ENCODE measurements at places on chromosomes 16 and 17.

GRCh38 chr16:73319737-73320136 lies 271.8 kb upstream of the ZFHX3 start:
- DNase-seq = no peak

- no peak for DNase-seq
Observed at GRCh38 chr17:57889892-57890856, 40.3 kb upstream of the MRPS23 start.

DNA sequence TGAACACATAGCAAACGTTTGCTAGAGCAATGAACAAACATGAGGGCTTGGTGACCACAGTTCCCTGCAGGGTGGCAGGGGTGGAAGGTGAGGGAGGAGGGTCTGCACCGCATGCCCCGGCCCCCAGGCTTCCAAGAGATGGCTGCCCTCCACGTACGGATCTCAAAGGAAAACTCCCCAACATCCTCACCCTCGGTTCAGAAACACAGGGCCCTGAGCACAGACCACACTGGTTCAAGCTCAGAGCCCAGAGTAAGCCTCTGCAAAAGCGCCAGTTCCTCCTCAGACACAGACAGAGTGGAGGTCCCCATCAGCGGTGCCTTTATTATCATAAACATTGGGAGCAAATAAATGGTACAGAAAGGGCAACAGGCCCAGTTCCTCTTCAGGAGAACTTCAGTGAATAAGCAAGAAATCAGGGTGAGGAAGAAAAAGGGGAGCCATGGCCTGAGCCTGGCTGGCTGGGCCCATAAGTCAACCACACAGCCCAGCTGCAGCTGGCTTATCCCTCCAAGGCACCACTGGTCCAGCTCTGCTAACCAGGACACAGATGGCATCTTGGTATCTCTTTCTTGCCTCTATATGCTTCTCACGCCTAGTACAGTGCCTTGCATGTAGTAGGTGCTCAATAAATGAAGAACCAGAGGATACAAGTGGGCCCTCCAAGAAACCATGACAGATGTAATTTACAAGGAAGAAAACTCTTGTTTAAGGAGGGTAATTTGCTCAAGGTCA lies 11.0 kb downstream of the MPO start:
- DNase-seq = no peak

GRCh38 chr16:85105475-85105874 lies 6.8 kb downstream of the CIBAR2 start:
- DNase-seq = no peak

GRCh38 chr16:8796469-8797363 lies 723 bp downstream of the TMEM186 start:
- no peak for DNase-seq

DNA sequence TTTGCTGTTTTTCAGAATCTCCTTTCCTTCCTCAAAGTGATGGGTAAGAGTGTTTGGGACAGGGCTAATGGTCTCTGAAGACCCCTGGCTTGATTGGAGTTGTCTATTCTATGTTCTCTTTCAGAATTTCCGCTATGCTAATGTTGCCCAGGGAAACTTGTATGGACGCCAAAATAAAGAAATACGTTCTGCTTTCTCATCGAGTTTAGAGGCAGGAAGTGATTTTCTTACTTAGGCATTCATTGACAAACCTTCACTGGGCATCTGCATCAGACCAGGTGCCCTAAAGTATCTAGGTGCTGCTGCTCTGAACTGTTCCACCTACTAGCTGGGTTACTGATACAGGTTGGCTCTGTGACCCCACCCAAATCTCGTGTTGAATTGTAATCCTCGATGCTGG lies 787.9 kb upstream of the EEF2KMT start:
- no peak for DNase-seq

DNA sequence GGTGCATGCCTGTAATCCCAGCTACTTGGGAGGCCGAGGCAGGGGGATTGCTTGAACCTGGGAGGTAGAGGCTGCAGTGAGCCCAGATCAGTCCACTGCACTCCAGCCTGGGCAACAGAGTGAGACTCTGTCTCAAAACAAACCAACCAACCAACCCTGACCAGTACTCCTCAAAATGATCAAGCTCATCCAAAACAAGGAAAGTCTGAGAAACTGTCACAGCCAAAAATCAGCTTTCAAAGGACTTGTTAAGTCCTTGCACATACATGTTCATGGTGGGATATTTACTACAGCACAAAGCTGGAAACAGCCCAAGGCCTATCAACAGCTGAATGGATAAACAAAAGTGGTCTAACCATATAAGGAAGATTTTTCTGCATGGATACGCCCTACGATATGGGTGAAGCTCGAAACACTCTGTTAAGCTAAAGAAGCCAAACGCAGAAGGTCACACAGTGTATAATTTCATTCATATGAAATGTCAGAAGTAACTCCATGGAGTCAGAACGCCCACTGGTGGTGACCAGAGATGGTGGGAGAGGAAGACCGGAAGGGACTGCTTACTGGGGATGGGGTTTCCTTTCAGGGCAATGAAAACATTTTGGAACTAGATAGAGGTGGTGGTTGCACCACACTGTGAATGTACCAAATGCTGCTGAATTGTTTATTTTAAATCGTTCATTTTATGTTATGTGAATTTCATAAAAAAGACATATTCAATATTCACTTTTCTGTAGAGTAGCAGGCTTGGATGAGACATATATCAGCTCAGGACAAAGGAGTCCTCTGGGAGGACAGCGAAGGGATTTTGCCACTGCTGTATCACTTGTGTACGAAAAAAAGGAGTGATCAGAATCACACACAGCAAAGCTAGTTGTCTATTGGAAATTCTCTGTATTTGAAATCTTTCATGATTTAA lies 17.7 kb downstream of the CCL17 start:
- DNase-seq = no peak

- DNase-seq = no peak
Observed at GRCh38 chr16:58056580-58056979, 31.0 kb downstream of the MMP15 start.

DNA sequence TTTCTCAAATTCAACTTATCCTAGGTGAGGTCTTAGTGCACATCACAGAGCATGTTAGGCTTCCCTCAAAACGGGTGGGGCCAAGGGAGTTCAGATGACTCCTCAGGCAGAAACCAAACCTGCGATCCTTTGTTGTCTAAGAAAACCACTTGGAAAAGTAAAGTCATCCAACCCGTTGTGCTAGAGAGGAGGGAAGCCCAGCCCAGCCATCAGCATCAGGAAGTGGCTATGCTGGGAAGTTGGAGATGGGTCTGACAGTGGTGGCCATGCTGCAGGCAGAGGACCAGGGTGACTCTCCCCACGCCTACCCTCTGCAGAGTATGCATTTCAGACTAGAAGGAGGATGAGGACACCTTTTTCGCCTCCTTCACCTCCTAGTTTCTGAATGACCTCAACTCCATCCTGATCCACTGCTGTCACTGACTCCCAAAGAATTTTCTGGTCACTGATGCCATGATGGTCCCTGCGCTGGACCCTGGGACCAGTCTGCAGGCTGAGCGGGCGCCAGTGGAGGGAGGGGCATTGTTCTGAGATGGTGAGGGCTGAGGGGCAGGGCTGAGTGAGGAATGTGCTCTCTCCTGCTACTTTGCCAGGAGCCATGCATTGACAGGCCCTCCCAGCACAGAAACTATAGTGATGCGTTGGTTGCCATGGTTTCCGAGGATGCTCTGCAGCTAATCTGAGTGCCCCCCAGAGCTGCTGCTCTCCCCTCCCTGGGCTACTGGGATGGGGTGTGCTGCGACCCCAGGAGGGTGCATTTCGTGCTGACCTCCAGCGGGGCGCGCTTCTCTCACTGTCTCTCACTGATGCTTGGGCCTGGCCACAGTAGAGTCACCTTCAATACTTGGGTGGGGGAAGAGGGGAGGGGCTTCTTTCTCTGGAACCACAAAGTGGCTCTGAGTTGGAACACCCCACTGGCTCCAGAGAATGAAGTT lies 20.4 kb downstream of the ALOX12B start:
- DNase-seq = no peak

GRCh38 chr17:28755486-28755885 lies 11.7 kb downstream of the TRAF4 start:
- DNase-seq = no peak

GRCh38 chr16:71421911-71422310 lies 19.9 kb downstream of the TLE7 start:
- peak; percentile 65 for DNase-seq

DNA sequence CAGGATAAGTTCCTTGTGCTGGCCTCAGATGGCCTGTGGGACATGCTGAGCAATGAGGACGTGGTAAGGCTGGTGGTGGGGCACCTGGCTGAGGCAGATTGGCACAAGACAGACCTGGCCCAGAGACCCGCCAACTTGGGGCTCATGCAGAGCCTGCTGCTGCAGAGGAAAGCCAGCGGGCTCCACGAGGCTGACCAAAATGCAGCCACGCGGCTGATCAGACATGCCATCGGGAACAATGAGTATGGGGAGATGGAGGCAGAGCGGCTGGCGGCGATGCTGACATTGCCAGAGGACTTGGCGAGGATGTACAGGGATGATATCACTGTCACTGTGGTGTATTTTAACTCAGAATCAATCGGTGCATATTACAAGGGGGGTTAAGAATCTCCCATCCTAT lies 5.2 kb downstream of the PDP2 start:
- no peak for DNase-seq

- no peak for DNase-seq
Observed at GRCh38 chr16:23223368-23223767, 40.8 kb downstream of the SCNN1G start.

- no peak for DNase-seq
Observed at GRCh38 chr17:74803388-74803930, 27.3 kb upstream of the NAT9 start.

DNA sequence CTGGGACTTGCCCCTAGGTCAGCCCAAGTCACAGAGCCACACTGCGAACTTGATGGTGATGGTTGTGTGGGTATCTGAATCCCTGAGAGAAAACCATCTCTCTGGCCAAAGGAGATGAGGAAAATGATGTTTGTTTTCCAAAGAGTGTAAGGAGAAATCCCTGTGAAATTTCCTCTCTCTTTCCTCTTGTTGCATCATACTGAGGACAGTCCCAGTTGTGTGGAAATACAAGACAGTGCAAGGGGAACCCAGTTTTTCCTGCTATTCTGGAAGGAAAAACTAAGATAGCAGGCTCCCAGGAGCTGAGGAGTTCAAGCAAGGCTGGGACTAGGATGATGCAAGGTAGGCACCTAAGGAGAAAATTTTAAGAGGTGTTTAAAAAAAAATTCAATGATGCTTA lies 86.8 kb upstream of the TOM1L1 start:
- no peak for DNase-seq

DNA sequence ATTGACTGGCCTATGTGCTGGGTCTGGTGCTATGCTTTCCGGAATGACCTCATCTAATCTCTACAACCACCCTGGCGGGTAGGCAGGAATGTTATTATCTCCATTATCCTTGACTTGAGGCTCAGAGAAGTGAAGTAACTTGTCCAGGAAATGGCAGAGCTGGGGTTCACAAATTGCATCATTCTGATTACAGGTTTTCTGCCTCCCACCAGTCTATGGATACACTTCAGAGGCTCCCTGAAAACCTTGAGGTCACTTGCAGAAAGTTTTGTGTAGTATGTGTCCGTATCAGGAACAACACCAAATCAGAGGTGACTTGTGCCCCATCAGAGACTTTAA lies 19.1 kb downstream of the NOD2 start:
- no peak for DNase-seq

GRCh38 chr16:2299121-2299914 lies 31.4 kb upstream of the RNPS1 start:
- no peak for DNase-seq

Data from stimulated activated effector memory CD8-positive, alpha-beta T cell treated with anti-CD3 and anti-CD28 coated beads, Interleukin-12 subunit alpha, Interleukin-12 subunit beta, amount 100 ng/mL, for 72 hours (primary cell).